ENCODE measurements at places on chromosomes 4 and X. TPM values are rescaled to one million over a fixed set of nuclear protein-coding genes. Genes with fewer than 3 reads are reported as not detected.

DNA sequence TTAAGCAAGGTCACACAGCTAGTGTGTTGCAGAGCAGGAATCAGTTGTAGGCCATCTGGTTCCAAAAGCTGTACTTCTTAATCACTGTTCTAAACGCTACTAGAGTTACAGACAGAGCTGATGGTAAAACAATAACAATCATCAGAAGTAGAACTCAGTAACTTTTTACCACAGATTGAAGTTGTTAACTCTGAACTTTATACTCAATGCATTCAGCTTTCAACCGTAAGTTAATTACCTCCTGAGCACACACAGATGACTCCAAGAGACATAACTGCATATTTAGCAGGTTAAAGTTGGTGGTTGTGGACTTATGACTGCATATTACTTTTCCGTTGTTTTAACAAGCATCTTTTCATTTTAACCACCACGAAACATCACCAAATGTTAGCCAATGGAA is 127.3 kb downstream of the PRSS12 start:
- DNase-seq: no peak

DNA sequence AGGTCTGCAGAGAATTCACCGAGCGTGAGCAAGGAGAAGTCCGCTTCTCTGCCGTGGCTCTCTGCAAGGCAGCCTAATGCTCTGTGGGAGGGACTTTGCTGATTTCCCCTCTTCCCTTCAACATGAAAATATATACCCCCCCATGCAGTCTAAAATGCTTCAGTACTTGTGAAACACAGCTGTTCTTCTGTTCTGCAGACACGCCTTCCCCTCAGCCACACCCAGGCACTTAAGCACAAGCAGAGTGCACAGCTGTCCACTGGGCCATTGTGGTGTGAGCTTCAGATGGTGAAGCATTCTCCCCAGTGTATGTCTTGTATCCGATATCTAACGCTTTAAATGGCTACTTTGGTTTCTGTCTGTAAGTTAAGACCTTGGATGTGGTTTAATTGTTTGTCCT is 11.3 kb downstream of the UCHL1 start:
- DNase-seq: no peak

DNA sequence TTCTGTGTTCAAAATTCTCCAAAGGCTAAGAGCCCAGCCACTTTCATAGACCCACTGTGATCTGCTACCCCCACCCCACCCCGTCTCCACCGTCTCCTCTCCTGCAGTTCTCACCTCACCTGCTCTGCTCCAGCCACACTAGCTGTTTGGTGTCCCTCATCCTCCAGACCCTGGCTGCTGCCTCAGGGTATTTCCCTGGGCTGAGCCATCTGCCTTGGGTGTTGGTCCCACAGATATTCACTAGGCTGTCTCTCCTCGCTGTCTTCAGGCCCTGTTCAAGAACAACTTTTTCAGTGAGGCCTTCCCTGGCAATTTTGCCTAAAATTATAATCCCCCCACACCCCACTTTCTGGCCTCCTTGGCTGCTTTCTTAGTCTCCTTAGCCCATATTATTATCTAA is 31.8 kb upstream of the DAPP1 start:
- DNase-seq: no peak

- no peak for DNase-seq
Measured at GRCh38 chr4:74658116-74658515, 136.2 kb downstream of the BTC start.

Gene PASD1
- not detected for total RNA-seq

Gene UTP14A
- 20.9 TPM for total RNA-seq

Gene AKAP14
- not detected for total RNA-seq

Gene MAB21L2
- 33.3 TPM for total RNA-seq
